Fibroblast of the aortic adventitia (primary cell): ENCODE measurements at places on chromosomes 16 and 17. TPM values are rescaled to one million over a fixed set of nuclear protein-coding genes. Genes with fewer than 3 reads are reported as not detected.

- peak; percentile 43 for DNase-seq
These were observed 9.9 kb downstream of the CMTM2 start for GRCh38 chr16:66588981-66589713.

GRCh38 chr17:70896843-70897242, 727.5 kb downstream of the KCNJ2 start:
- no peak for DNase-seq

DNA sequence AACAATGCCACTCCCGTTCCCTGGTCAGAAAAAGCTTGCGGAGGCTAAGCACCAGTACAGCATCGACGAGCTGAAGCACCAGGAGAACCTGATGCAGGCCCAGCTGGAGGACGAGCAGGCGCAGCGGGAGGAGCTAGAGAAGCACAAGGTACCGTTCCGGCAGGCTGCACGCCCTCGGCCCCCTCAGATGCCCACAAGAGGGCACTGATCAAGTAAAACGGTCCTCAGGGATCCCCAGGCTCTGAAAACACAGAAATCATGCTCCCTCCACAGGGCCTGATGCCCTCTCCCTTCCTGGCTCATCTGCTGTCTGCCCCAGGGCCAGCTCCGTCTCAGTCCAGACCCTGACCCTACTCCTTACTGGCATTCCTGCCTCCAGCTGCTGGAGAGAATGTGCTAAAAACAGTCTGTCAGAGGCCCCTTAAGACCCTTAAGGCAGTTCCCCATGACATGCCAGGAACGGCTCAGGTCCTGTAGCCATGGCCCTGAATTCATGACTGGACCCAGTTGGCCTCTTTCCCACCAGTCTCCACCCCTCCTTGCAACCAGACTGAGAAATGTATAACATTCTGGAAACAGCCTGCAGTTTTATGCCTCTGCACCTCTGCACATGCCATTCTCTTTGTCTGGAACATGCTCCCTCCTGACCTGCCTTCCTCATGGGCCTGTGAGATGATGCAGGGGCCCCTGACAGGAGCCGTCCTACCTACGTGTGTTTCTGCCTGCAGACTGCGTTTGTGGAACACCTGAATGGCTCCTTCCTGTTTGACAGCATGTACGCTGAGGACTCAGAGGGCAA, 21.8 kb downstream of the DRC3 start:
- peak; percentile 27 for DNase-seq

Gene CD7
- total RNA-seq: not detected in 2 replicates

Gene KIAA0753
- 14.4 and 20.9 TPM in 2 replicates for total RNA-seq
